ENCODE measurements at places on chromosomes 13 and 19.
A peak's percentile ranks its signal among the peaks of the same experiment; 100 is the strongest.

- DNase-seq = no peak
These were observed 6.8 kb upstream of the ERCC5 start for GRCh38 chr13:102838982-102839381.

DNA sequence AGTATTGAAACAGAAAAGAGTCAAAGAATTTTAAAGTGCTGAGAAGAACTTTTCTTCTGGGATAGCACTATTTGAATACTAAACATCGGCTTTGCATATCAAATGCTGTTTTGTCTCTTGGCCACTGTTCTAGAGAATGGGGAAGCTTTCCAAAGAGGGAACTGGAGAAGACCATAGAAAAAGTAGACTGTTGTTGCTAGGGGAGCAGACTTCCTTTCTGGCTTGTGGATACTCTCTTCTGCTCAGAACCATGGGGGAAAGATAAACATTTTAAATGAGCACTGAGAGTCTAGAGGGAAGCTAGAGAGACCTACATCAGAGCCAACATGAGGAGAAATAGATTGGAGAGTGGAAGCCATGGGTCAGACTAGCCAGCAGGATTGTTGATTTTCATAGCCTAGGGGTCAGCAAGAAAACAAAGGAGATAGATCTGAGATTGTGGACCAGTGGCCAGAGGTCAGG is 315.7 kb downstream of the KCTD12 start:
- DNase-seq = no peak

DNA sequence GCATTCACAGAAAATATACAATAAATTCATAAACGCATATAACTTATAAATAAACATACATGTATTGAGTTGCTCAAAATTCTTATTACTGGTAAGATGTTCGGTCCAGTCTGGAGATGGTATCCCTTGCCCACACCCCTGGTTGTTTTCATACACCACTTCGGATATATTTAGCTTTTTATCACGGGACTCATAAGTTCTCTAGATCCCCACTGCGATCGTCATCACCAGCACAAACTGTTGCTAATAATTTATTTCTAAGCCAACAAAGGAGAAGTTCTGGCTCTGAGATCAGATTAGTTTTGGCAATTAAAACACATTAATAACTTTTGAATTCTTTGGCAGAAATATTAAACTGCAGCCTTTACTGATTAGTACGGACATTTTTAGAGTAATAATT is 23.0 kb upstream of the SGCG start:
- no peak for DNase-seq

- peak; percentile 88 for DNase-seq
These were observed at the start of gene ZNF610 for GRCh38 chr19:52336117-52336790. TSS of gene ZNF610 (plus strand) at chr19:52336243. CDS start at chr19:52349173, 12,930 bp downstream.

DNA sequence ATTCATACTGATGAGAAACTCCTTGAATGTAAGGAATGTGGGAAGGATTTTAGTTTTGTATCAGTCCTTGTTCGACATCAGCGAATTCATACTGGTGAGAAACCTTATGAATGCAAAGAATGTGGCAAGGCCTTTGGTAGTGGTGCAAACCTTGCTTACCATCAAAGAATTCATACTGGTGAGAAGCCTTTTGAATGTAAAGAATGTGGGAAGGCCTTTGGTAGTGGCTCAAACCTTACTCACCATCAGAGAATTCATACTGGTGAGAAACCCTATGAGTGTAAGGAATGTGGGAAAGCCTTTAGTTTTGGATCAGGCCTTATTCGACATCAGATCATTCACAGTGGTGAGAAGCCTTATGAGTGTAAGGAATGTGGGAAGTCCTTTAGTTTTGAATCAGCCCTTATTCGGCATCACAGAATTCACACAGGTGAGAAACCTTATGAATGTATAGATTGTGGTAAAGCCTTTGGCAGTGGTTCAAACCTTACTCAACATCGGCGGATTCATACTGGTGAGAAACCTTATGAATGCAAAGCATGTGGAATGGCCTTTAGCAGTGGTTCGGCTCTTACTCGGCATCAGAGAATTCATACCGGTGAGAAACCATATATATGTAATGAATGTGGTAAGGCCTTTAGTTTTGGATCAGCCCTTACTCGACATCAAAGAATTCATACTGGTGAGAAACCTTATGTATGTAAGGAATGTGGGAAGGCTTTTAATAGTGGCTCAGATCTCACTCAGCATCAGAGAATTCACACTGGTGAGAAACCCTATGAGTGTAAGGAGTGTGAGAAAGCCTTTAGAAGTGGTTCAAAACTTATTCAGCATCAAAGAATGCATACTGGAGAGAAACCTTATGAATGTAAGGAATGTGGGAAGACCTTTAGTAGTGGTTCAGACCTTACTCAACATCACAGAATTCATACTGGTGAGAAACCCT is 26.6 kb downstream of the ZNF345 start:
- no peak for DNase-seq

GRCh38 chr13:82766732-82767321 is 1115.4 kb downstream of the SLITRK1 start:
- DNase-seq = no peak

GRCh38 chr19:54606891-54607784 is 13.7 kb downstream of the LILRA1 start:
- no peak for DNase-seq

GRCh38 chr13:98998831-98999638 is 21.2 kb upstream of the DOCK9 start:
- no peak for DNase-seq

DNA sequence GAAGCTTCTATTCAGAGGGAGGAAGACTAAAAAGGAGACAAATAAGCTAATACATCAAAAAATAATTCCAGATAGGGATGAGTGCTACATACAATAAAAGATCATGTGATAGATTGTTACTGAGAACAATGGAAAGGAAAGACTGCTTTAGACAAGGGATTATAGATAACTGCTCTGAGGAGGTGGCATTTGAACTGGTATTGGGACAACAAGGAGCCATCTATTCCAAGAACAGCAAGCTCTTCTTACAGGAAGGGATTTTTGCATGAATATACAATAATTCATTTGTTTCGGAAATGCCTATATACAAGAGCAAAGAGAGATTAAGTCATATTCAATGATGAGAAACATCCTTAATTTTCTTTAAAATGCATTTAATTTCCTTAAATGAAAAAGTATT is 540.5 kb upstream of the KLF12 start:
- DNase-seq = no peak

GRCh38 chr13:62932256-62932883 is 1516.7 kb upstream of the PCDH20 start:
- DNase-seq = no peak

DNA sequence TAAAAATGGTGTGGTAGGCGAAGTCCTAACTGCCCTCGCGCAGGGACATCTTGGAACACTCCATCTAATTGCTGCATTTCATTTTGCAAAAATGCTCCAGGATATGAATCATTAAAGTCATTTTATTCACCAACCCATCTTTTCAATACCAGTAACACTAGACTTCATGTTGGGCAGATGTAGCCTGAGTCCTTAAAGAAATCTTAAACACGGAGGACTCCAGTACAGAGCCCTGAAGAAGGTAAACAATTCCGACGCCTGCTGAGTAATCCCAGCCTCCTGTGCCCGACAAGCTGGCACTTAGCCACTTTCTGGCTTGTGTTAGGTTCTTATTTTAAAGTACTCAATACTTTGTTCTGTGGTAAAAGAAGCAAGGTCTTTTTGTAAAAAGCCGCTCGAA is 58.0 kb upstream of the IRS2 start:
- no peak for DNase-seq

DNA sequence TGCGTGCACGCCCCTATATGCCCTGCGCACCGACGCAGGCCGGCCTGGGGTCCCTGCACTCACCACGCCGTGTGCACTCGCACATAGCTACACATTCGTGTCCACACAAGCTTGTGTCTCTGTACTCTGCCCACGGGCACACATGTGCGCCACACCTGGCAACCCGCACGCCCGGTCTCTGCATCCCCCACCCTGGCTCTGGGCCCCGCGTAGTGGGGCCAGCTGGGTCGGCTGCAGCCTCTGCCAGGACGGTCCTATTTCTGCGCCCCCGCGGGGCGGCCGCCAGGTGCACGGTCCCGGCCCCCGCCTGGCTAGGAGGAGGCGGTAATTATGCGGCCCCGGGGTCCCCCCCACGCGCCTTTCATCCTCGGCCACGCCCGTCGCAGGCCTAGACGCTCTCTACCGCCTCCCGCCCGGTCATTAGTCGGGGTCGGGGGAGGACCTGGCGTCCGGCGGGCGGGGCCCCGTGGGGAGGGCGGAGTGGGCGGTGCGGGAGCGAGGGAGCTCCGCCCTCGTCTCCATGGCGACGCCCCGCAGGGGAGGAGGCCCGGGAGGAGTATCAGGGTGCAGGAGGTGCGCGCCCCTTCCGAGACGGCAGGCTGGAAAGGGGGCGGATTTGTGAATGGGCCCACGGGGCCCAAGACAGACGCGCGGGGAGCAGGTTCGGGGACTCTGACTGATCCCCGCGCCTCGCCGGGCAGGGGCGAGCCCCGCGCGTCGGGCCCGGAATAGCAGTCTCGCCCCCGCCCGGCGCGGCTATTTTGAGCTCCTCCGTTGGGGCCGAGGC is 2.8 kb upstream of the CIRBP start:
- DNase-seq = peak; percentile 80

GRCh38 chr13:72864142-72865011 is 82.4 kb downstream of the PIBF1 start:
- DNase-seq = no peak

- peak; percentile 99 for DNase-seq
These were observed at the start of gene MZF1 for GRCh38 chr19:58572818-58573657. TSS of gene MZF1 (minus strand) at chr19:58573335. CDS start at chr19:58571389, 1,946 bp downstream.

GRCh38 chr19:28880735-28881401 is 332.1 kb downstream of the UQCRFS1 start:
- DNase-seq = no peak

DNA sequence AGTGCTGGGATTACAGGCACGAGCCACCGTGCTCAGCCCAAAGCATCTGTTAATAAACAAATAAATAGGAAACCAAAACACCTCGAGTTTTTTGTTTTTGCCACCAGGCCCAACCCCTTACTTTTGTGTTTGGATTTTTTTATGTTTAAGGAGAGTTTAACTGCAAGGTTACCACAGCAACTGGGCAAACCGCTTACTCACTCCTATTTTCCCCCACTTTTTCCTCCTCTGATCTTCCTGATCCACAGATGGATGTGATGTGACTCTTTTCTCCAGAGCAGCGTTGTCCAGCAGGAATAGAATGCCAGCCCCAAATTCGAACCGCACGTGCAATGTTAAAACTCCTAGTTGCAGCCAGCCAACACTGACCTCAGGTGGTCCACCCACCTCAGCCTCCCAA is 2.1 kb upstream of the PNMA8B start:
- DNase-seq = no peak

- no peak for DNase-seq
These were observed 187.5 kb upstream of the GPC6 start for GRCh38 chr13:93039131-93039530.

GRCh38 chr13:38819053-38819452 is 132.2 kb downstream of the FREM2 start:
- no peak for DNase-seq

DNA sequence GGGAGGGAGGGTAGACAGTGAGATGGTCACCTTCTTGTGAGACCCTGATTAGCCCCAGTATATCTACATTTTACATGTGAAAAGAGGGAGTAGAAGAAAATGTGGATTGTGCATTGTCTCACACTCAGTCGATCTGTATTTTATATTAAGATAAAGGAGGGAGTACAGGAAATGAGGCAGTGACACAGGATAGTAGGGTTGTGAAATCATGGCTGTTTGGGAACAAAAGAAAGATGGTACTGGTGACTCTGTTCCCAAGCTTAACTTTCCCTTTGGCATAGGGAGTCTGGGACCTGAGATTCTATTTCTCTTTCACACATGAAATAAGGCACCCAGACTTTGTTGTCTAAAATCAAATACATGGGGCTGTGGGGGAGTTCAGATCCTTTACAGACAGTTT is 194.7 kb downstream of the ABCC4 start:
- DNase-seq = no peak

DNA sequence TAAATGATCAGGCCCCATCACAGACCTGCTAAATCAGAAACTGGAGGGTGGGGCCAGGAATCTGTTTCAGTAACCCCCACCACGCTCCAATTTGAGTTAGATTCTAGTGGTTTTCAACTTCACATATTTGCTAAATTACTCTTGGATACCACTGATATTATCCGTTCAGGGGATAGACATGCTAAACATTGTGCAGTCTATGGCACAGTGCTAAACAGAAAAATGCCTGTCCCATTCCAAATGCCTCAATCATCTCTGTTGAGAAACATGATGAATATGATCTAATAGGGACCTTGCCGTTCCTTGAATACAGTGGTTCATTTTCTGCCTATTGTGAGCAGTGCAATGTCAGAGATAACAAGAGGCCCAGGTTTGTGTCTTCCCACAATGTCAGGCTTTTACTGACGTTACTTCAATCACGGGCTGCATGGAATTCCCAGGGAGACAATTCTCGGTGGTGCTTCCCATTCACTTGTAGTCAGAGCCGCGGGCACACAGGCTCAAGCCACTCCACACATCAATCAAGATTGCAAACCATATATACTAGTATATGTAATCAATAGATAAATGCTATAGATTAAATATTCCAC is 52.7 kb downstream of the MYO16 start:
- DNase-seq = no peak

GRCh38 chr13:27822873-27823311 is 30.6 kb downstream of the GSX1 start:
- DNase-seq = no peak

GRCh38 chr13:27403203-27403678 is 21.2 kb upstream of the GTF3A start:
- DNase-seq = no peak

- DNase-seq = no peak
These were observed 2.4 kb upstream of the CATSPERG start for GRCh38 chr19:38333245-38333644.

- no peak for DNase-seq
These were observed 1052.8 kb upstream of the SPRY2 start for GRCh38 chr13:81393721-81394120.

- DNase-seq = no peak
These were observed 564.1 kb downstream of the PCDH9 start for GRCh38 chr13:66665991-66666390.

- DNase-seq = no peak
These were observed 460.8 kb upstream of the ARGLU1 start for GRCh38 chr13:107028751-107029150.

All from stimulated activated CD4-positive, alpha-beta T cell treated with anti-CD3 and anti-CD28 coated beads, Interleukin-4, amount 100 ng/mL, for 48 hours (primary cell).